ENCODE measurements at places on chromosomes 5 and 9.

DNA sequence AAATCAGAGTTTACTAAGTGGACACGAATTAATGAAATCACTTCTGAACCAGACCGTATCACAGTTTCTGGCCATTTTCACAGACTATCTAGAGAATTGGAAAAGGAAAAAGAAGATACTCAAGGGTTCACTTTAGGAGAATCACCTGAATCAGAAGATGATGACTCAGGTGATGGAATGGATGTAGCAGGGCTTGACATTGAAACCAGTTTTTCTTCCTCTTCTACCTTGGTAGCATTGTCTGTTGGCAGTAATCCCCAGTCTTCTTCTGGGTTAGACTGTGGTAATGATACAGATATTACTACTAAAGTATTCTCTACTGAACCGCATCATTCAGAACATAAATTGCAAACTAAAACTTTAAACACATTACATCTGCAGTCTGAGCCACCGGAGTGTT, 38.5 kb downstream of the ICE1 start:
- no peak for DNase-seq

DNA sequence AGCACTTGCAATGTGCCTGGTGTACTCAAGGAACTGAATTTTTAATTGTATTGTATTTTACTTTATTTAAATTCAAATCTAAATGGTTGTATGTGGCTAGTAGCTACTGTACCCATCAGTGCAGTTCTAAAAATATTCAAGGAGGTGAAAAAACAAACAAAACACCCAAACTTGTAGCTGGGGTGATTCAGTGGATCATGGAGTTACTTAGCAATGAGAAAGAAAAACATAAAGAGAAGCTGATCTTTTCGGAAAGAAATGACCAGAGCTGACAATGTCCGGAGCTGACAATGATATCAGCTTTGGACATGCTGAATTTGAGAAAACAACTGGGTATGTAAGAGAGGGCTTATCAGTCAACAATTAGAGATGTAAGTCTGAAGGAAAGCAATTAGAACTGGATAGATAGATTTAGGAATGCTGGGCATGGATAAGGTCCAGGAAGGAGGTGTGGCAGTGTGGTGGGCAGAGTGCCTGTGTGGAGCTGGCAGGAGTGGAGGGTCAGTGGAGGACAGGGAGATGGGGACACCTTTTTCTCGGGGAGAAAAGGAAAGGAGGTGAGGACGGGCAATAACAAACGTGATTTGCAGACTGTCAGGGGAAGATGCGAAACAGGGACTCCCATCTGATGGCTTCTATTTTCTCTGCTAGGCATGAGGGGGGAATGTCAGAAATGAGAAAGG, 113.2 kb downstream of the DCP2 start:
- no peak for DNase-seq

- DNase-seq, result no peak
Measured at GRCh38 chr9:89175828-89176261, 2.8 kb downstream of the SHC3 start.

DNA sequence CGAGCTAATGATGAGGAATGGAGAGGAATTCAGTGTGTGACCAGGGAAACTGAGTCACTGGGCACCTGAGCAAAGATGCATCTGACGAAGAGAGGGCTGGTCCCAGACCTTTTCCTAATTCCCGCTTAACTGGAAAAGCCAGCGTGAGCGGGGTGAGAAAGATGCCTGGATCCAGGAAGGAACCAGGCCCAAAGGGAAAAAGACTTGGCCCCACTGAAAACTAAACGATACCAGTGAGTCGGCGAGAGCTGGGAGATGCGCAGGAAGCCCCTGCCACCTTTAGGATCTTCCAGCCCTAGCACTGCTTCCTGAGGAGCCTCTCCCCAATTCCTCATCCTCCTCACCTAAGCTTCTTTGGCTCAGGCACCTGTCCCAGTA, 499 bp upstream of the FCHSD1 start:
- DNase-seq, result peak; percentile 15

DNA sequence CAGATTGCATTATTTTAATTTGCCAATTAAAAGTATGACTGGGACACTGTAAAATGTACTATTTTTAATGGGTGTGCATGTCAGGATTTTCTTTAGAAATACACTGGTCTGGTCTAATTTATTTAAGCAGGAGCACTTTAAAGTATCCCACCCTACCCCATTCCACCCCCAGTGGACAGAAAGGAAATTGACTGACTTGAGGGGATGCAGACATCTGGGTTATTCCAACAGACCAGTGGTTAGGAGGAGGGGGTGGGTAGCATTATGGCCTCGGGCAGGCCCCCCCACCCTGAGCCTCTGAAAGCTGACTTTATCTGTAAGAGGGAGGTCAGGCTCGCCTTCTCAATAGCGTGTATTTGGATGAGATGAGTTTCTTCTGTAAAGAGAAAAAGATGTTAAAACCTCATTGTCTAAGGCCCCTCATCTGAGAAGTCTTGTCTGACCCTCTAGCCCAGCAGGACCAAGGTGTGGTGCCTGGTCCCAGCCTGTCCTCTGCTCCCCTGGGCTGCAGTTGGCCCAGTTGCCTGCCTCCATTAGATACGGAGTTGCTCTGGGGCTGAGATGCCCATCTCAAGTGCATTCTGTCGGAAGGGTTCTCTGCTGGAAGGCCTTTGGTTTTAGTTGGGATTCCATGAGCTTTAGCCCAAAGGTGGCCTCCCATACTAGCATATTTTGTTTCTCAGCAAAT, 4.4 kb downstream of the HNRNPAB start:
- peak; percentile 20 for DNase-seq

- no peak for DNase-seq
Measured at GRCh38 chr5:92460505-92460904, 1077.4 kb upstream of the ARRDC3 start.

- no peak for DNase-seq
Measured at GRCh38 chr5:8864053-8864452, 681.8 kb downstream of the SEMA5A start.

- no peak for DNase-seq
Measured at GRCh38 chr9:130989891-130990290, 19.1 kb upstream of the LAMC3 start.

- no peak for DNase-seq
Measured at GRCh38 chr5:133327946-133328401, 276.2 kb downstream of the HSPA4 start.

GRCh38 chr5:168165221-168165914, 126.1 kb upstream of the WWC1 start:
- no peak for DNase-seq

- DNase-seq, result no peak
Measured at GRCh38 chr5:111389390-111390082, 122.8 kb downstream of the STARD4 start.

DNA sequence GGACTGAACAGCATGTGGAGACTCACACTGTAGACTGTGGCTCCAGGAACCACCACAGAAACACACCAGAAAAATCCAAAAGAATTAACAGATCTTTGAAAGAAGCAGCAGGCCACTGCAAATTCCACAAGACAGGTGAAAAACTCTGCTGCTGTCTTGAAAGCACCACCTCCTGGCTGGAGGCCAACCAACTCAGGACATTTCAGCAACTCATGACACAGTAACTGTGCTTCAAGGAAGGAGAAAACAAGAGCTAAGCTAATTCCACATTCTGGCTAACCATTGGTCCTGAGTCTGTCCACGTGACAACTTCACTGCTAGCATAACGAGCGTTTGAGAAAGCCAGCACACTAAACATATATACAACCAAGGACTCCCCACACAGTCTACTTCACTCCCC, 625.1 kb downstream of the PRELID2 start:
- DNase-seq, result no peak

GRCh38 chr9:110432253-110432652, 94.6 kb upstream of the TXNDC8 start:
- DNase-seq, result no peak

GRCh38 chr9:112203536-112203935, 28.4 kb upstream of the SUSD1 start:
- DNase-seq, result no peak

- DNase-seq, result no peak
Measured at GRCh38 chr5:89493414-89493813, 610.4 kb upstream of the MEF2C start.

DNA sequence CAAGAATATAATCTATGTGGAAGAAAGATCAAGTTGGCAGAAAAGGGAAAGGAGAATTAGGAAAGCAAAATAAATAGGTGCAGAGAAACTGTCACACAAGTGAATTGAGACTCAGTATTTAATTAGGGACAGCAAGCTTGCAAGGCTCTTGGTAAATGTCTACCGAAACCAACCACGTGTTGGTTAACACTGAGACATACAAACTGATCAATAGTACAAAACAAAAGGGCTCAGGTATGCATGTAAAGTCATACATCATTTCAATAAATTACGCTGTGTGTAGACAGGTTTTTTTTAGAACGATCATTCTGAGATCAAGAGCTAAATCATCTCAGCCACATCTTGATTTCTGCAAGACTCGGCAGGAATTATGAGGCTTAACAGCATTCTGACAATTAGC, 225.4 kb downstream of the EBF1 start:
- no peak for DNase-seq

DNA sequence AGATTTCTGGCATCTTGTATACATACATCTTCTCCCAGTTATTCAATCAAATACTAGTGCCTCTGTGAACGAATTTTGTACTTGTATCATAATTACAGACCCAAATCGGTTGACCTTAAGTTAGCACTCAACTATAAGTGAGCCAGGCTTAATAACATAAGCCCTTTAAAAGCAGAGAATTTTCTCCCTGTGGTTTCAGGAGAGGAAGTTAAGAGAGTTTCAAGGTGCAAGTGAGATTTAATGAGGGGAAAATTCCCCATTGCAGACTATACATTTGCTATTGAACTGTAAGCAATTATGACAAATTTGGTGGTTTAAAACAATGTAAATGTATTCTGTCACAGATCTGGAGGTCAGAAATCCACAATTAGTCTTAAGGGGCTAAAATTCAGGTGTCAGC, 261.9 kb upstream of the NREP start:
- no peak for DNase-seq

GRCh38 chr5:139215107-139215975, 17.2 kb upstream of the SIL1 start:
- DNase-seq, result no peak

- DNase-seq, result no peak
Measured at GRCh38 chr5:168123631-168124528, 167.6 kb upstream of the WWC1 start.

DNA sequence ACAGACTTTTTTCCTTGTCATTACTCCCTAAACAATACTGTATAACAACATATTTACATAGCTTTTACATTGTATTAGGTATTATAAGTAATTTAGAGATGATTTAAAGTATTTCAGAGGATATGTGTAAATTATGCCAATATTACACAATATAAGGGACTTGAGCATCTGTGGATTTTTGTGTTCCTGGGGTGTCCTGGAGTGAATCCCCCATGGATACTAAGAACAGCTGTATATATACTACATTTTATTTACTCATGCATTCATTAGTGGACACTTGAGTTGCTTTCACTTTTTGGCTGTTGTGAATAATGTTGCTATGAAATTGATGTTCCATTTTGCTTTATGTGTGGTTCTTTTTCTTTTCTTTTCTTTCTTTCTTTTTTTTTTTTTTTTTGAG, 348.8 kb downstream of the SH3GL2 start:
- DNase-seq, result no peak

DNA sequence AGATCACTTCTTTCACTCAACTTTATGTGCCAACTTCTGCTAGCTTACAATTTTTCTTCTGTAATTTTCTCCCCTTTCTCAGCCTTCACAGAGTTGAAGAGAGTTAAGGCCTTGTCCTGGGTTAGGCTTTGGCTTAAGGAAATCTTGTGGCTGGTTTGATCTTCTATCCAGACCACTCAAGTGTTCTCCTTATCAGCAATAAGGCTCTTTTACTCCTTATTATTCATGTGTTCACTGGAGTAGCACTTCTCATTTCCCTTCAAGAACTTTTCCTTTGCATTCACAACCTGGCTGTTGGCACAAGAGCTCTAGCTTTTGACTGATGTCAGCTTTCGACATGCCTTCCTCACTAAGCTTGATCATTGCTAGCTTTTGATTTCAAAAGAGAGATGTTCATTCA, 86.9 kb upstream of the ALDH1B1 start:
- no peak for DNase-seq

GRCh38 chr5:2000591-2000990, 117.9 kb upstream of the IRX4 start:
- no peak for DNase-seq

GRCh38 chr5:10332301-10332700, 21.2 kb upstream of the MARCHF6 start:
- DNase-seq, result no peak

DNA sequence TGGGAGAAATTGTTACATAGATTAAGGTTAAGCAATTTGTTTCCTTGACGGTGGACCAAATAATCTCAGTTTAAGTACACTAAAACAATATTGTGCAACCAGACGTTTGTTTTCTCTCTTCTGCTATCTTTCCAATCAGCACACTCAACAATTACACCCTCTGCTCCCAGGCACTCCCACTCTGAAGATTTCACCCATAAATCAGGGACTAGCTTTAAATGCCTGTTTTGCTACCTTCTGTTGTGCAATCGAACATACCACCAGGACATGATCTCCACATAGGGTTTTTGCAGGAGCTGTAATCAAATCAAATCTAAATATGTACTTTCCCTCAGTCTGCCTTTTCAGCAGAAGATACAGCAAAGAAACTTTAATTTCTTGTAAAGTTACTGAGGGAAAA, 405.8 kb upstream of the TLE4 start:
- DNase-seq, result no peak

DNA sequence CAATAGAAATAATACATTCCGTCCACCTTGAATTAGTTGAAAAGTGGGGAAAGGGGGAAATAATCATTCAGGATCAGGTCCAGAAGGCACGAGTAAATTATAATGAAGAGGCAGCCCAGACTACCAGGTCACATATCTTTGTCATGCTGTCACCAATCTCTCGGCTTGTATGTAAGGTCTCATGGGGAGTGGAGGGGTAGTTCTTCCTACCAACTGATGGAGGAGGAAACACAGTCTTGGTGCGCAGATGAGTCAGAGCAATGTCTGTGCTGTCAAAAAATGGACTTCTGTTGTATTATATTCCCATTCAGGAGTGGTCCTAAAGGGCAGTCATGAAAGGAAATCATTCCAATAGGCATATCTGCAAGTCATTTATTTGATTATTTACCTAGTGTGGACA, 164.2 kb upstream of the PTGER4 start:
- DNase-seq, result no peak

GRCh38 chr5:141605523-141606277, 13.1 kb downstream of the DIAPH1 start:
- peak; percentile 82 for DNase-seq

GRCh38 chr9:136982232-136983051, at the start of gene LCNL1:
Gene LCNL1, plus strand, starts transcription at chr9:136982993. Its CDS starts 594 bp downstream, at chr9:136983587.
- DNase-seq, result no peak

- DNase-seq, result no peak
Measured at GRCh38 chr5:55636683-55637082, 75.4 kb downstream of the SLC38A9 start.

- no peak for DNase-seq
Measured at GRCh38 chr5:36481454-36482120, 124.8 kb upstream of the SLC1A3 start.

DNA sequence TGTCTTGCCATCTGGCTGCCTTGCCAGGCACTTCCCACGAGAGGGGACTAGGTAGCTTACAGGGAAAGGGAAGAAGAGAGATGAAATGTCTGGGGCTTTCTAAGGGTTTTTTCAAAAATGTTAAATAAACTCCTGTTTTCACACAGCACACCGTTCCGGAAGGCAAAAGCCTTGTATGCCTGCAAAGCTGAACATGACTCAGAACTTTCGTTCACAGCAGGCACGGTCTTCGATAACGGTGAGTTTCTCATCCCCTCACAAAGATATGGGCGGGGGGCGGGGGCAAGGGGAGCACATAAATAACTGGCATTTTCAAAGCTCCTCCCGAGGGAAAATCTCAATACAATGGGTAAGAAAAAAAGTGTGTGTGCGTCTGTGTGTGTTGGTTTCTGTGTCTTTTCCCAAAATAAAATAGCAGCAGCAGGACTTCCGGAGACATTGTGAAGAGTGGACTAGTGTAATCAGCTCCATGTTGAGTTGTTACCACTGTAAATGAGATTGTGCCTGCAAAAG, 189.6 kb downstream of the NR3C1 start:
- no peak for DNase-seq

Measured in activated naive CD4-positive, alpha-beta T cell treated with anti-CD3 and anti-CD28 coated beads, Interleukin-2, amount 10 ng/mL, durations not matched to agents 7 days and 5 days (primary cell).